ENCODE measurements at places on chromosomes 7 and 10. TPM values are rescaled to one million over a fixed set of nuclear protein-coding genes. Genes with fewer than 3 reads are reported as not detected.

DNA sequence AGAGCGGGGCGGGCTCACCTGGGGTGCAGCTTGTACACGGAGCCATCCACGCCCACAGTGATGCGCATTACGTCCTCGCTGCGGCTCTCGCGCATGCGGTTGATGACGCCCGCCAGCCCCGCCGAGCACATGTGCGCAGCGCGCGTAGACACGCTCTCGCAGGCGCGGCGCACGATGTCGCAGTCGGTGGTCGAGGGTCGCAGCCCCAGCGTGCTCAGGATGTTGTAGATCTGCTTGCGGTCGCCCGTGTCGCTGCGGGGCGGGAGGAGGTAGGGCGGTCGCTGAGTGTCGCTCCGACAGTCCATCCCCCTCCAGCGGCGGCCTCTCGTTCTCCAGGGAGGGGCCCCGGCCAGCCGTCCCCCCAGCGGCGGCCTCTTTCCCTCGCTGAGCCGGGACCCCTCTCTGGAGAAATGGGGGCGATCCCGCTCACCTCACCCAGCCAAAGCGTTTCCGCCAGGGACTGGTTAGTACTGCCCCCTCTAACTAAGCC is 4.4 kb upstream of the MYL7 start:
- DNase-seq = peak; percentile 69

Gene GIMAP4
- 42.2 TPM for total RNA-seq

Gene CALML3
- total RNA-seq = 9.4 TPM

Gene AGAP4
- total RNA-seq = 9.1 TPM

DNA sequence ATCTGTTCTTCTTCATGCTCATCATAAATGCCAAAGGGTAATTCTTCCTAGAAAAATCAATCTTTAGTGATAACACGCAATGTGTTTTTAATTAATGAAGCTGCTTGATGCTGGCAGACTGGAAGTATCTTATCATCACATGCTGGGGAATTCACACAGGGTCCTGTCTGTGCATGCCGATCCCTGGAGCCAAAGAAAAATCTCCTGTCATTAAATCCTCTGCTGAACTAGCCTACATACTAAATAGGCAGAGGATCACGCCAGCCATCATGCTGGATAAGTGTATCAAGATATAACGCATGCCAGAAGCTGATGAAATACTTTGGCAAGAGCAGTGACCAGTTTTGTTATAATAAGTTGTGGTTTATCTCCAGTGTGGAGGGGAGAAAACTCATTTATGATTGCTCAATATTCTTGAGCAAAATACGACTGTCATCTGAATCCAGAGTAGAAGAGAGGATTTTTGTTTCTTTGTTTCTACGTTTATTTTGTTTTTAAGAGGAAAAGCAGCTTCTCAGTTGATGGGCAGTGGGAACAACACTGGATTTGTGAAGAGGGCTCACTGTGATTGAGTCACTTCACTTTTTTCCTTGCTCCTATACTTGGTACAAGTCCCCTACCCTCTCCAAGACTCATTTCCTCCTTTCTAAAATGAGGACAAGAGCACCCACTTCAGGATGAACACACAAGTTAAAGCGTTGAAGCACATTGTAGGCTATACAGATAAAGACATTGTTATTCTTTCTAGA is 649.1 kb downstream of the TNS3 start:
- peak; percentile 61 for DNase-seq
